ENCODE measurements at places on chromosomes 1 and 21. TPM values are rescaled to one million over a fixed set of nuclear protein-coding genes. Genes with fewer than 3 reads are reported as not detected.
A peak's percentile ranks its signal among the peaks of the same experiment; 100 is the strongest.

FABP3 gene
- 50.1 TPM for polyA plus RNA-seq

CYP4Z1 gene
- polyA plus RNA-seq = 0.66 TPM

RGS16 gene
- 18.1 TPM for polyA plus RNA-seq

DNA sequence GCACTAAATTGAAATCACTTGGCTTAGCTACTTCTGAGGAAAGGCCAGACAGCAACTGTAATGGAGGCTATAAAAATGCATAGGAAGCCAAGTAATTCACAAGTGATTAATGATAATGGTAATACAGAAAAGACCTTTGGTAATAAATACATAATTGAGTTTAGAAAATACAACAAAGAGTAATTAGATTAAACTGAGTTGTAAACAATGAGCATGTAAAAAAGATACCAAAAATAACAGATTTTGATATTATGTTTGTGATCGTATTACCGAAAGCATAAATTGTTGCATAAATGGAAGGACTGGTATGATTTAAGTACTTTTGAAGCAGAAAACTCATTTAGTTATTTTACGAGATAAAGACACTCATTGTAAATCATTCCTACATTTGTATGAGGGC, 556.7 kb upstream of the TMPRSS15 start:
- DNase-seq = no peak

DNA sequence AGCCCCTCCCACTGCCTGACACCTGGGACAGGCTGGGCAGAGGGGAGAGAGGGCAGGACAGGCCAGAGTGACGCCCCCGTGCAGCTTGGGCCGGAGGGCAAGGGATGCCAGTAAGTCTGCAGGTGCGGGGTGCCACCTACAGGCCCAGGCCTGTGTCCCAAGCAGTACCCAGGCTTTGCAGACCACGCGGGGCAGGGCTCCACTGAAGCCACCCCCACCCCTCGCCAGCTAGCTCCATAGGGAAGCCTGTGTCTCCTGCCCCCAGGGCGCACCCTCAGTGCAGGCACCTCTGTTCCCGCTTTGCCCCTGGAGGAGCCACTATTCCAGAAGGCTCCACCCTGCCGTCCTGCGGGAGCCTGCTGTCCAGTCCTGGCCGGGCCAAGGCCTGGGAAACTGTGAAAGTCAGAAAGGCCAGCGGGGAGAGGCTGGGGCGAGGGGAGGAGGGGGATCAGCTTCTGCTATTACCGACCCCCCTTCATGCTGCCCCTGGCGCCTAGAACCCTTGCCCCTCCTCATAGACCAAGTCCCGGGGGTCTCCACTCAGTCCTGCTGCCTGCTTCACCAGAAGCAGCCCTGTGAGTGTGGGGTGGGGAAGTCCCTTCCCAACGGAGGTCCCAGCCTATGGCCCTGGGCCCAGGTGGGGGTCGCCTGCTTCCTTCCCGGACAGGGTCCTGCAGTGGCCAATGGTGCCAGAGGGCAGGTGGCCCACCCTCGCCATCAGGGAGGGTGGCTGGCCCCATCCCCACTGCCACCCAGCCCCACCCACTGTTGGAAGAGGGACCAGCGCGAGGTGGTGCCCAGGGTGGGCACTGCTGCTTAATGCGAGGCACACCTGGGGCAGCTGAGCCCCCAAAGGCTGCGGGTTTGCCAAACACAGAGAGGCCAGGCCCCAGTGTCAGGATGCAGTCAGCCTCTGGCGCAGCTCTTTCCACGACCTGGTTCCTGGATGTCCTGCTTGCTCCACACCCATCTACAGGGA, 54.4 kb downstream of the KCNAB2 start:
- no peak for DNase-seq

DNA sequence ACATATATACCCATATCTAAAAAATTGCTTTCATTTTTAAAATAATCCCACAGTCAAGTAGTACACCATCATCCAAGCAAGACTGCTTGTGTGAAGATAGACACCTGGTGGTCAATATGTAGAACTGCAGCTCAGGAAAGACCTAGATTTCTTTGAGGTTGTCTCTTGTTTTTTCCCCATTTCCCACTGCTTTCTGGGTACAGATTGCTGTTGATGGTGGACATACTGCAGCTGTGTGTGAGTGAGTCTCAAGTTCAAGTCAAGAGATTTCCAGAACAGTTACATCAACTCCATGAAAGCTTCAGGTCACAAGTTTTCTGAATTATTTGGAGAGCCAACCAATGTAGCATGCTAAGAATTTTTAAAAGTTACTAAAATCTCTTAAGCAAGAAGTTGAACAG, 306.4 kb downstream of the DUSP10 start:
- DNase-seq = peak; percentile 68
